ENCODE measurements at places on chromosomes 6 and 20.

GRCh38 chr20:9066191-9066590, 2.7 kb upstream of the PLCB4 start:
- DNase-seq = no peak

- DNase-seq = no peak
Measured at GRCh38 chr6:136968837-136969236, 46.7 kb downstream of the SLC35D3 start.

DNA sequence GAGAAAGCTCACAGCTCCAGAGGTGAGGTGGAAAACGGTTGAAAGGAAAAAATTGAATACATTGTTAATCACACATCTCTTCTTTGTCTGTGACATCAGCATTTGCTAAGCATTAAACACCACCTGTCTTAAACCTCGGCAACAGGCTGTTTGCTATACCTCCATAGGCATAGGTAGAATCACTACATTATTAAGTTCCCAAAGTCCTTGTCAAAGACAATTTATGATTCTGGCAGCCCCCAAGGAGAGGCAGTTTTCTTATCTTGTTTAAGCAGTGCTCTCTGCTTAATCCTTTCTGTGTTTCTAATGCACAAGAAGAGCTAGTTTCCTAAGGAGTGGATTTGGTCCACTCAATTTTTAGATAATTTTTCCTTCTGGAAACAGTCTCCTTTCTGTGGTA, 249.7 kb downstream of the NKAIN2 start:
- DNase-seq = no peak

- no peak for DNase-seq
Measured at GRCh38 chr6:49004801-49005200, 458.3 kb downstream of the MMUT start.

DNA sequence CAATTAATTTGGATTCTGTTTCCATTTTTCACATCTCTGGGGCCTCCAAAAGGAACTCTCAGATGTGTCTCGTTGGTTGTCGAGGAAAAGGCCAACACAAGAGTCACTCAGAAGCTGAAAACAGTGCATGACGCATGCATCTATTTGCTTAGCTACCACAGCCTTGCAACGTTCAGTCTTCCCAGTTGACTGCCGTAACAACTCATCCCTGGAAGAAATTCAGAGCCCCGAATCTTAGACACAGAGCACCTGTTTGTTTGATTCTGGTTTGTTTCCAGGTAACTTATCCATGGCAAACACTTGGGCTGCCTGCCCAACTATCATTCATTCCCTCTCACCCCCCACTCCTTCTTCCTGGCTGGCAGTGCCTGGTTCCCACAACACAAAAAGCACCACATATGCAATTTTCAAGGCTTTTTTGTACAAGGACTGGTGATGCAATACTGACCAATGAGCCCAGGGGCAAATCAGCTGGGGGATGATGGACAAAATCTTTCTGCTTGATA, 60.5 kb downstream of the ZMYND8 start:
- DNase-seq = no peak

DNA sequence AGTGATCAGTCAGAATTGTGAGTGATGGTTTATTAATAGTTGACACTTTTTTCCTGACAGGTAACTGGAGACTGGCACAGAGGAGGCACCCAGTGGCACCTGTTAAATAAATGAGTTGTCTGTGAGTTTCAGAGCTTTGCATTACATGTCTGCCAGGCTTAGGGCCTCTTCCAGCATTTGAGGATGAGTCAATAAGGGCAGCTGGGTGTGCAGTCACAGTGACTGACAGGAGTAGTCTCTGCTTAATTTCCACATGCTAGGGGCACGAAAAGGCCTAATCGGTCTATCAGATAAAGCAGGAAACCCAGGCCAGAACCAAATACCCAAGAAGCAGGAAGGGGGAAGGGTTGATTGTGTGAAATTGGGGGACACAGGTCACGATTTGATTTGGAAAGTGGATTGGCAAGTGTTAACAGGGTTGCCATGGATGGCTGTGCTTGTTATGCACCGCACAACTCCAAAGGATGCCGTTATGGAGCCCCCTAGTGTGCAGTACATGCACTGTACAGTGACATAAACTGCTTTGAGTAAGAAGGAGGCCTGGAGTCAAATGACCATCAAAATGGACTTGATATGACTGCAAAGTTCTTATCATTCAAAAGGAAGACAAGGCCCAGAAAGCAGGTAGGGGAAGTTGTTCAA, 111.9 kb upstream of the GGTLC1 start:
- DNase-seq = peak; percentile 2
